NCI-H2029 treated with DMSO at 0.1 percent for 48 hours (cell line): ENCODE measurements at places on chromosomes 3 and 15.

DNA sequence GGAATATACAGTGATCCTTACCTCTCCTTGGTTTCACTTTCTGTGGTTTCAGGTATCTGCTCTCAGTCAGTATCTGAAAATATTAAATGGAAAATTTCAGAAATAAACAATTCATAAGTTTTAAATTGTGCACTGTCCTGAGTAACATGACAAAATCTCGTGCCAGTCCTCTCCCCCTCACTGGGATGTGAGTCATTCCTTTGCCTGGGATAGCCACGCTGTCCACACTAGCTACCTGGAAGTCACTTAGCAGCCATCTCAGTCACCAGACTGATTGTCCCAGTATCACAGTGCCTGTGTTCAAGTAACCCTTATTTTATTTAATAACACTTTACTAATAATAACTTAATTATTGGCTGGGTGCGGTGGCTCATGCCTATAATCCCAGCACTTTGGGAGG lies 15.3 kb upstream of the KLHL25 start:
- DNase-seq = no peak

DNA sequence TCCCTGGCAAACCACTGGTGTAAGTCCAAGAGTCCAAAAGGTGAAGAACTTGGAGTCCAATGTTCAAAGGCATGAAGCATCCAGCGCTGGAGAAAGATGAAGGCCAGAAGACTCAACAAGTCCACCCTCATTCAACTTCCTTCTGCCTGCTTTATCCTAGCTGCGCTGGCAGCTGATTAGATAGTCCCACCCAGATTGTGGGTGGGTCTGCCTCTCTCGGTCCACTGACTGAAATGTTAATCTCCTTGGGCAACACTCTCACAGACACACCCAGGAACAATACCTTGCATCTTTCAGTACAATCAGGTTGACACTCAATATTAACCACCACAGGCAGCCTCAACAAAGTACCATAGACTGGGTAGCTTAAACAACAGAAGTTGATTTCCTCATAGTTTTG lies 245.9 kb upstream of the IGF1R start:
- DNase-seq = no peak

DNA sequence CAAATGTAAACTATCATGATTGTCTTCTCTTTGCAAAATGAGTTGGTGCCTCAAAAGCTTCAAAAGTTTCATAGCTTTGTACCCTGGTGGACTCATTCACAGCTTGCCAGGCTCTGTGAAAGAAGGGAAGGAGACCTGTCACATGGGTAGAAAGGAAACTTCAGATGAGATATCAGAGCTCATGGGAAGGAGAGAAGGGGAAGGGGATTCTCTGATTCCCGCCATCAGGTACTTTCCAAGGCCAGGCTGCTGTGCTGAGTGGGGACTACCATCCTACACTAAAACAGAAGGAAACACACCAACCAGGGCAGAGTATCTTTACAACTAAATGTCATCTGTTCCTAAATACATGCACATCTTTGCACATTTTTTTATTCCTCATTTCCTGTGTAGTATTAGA lies 9.2 kb downstream of the ILDR1 start:
- no peak for DNase-seq

GRCh38 chr3:167738037-167738436 lies 2.5 kb downstream of the SERPINI1 start:
- DNase-seq = no peak

DNA sequence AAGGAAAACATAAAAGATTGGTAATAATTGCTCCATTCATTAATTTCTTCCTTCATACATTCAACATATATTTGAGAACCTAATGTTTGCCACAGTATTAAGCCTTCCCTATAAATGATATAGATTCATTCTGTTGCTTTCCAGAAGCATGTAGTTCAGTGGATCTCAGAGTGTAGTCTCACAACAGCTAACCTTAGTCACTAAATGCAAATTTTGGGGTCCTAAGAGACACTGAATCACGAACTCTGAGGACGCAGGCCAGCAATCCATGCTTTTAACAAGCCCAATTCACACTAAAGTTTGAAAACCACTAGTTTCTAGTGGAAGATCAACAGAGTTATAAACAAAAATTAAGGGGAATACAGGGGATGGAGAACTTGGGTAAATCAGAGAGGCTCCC lies 7.2 kb upstream of the AQR start:
- no peak for DNase-seq

GRCh38 chr3:176160997-176161396 lies 1036.3 kb downstream of the TBL1XR1 start:
- no peak for DNase-seq

DNA sequence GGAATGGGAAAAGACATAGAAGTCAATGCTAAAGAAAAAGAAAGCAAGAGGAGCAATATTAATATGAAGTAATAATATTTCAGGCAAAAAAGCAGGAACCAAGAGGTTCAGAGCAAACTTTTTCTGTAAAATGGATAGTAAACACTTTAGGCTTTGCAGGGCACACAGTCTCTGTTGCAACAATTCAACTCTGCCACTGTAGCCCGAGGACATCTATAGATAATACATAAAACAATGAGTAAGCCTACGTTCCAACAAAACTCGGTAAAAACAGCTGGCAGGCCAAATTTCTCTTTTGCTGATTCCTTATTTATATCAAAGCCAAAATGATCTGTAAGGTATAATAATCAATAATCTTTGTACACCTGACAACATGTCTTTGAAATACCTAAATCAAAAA lies 56.8 kb downstream of the SMAD6 start:
- DNase-seq = no peak

DNA sequence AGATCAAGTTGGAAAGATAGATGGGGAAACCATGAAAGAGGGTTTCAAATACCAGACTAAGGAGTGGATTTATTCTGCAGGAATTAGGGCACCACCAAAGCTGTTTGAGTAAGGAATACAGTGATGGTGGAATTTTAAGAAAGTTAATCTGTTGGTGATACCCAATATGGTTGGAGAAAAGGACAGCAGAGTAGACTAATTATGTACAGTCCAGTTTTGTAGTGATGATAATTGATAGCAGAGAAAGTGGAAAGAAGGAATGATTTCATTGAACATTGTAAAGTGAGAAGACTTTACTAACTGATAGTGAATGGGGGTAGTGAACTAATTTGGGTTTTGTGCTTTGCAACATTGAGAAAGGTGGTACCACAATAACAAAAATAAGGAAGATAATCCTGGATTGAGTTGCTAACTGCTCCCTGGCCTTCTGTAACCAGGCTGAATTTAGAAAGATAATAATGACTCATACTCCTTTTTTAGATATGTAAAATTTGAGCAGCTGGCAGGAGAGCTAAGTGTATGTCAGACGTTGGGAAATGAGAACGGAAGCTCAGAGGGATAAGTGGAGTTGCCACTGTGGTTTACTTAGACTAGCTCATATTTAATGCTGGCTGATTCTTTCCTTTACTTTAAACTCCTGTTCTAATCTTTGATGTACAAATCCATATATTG lies 16.9 kb downstream of the TCAIM start:
- DNase-seq = peak; percentile 53

DNA sequence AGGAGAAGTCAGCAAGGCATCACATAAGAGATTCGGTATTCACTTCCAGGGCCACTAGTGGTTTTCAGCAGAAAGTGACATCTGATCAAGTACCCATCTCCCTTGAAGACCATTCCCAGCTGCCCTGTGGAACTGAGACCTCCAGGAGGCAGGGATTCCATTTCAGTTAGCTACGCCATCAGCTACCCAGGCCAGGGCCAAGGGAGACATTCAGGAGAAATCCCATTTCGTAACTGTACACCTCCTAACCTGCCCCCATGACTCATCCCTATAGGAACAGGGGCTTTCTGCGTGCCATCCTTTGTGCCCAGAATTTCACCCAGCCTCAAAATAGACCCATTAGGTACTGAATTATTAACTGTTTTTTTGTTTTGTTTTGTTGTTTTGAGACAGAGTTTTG lies 24.7 kb downstream of the SPATA12 start:
- no peak for DNase-seq

- DNase-seq = no peak
These were observed 212.3 kb upstream of the CFAP20DC start for GRCh38 chr3:59262076-59262498.

- no peak for DNase-seq
These were observed 428.7 kb downstream of the TBC1D5 start for GRCh38 chr3:17313746-17314145.

DNA sequence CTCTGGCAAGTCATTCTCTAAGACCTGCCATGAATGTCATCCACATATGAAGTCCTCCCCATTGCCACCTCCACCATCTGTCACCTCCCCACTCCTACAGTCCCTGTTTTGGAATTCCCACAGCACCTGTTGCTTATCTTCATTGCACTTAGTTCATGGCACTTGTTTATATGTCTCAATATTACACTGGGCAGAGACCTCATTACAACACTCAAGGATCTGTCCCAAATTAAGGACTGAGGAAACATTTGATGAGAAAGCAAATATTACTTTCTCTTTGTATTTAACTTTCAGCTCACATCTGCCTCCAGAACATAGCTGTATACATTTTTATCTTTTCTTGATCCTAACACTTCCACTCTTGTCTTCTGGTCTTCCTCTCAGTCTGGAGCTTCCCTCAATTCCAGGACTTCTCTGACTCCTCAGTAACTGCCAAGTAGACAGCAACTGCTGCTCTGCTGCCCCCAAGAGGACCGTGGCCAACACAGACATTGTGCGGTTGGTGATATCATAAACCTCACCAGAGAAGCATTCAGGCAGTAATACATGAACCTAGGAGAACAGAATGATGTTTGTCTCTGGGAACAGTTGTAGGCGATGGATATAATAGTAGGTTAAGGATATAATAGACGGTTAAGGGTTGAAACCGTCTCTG lies 45.0 kb upstream of the FGF12 start:
- peak; percentile 8 for DNase-seq

- DNase-seq = no peak
These were observed 169.8 kb downstream of the POTEB3 start for GRCh38 chr15:21270474-21270873.

- no peak for DNase-seq
These were observed 29.5 kb downstream of the RTP3 start for GRCh38 chr3:46527239-46527638.

- DNase-seq = no peak
These were observed 49.5 kb downstream of the DZIP1L start for GRCh38 chr3:138065949-138066348.

GRCh38 chr3:114093596-114093995 lies 37.1 kb downstream of the QTRT2 start:
- peak; percentile 8 for DNase-seq

DNA sequence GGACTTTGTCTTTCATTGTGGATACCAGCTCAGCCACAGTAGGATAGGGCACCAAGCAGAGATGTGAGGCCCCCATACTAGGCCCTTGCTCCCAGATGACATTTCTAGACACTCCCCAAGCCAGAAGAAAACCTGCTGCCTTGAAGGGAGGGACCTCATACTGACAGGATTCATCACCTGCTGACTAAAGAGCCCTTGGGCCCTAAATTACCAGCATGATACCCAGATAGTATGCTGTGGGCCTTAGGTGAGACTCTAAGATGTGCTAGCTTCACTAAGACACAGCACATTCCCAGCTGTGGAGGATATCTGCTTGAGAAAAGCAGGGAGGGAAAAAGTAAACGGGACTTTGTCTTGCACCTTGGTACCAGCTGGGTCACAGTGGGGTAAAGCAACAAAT lies 324.0 kb downstream of the TBL1XR1 start:
- no peak for DNase-seq

- DNase-seq = no peak
These were observed 36.0 kb downstream of the BDH1 start for GRCh38 chr3:197519801-197520211.

- DNase-seq = peak; percentile 52
These were observed 8.3 kb downstream of the RPL14 start for GRCh38 chr3:40465456-40465855.

DNA sequence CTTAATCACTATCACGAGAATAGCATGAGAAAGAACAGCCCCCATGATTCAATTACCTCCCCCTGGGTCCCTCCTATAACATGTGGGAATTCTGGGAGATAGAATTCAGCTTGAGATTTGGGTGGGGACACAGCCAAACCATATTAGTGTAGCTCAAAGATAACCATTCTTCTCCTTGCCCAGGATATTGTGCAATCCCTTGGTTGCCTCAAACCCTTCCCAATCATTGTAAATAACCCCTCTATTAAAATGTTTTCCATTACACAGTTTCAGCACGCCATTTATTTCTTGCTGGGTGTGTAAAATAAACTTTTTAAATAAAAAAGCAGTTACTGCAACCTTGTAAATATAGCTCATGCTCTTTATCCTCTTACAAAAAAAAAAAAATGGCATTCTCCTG lies 47.7 kb downstream of the ZNF385D start:
- DNase-seq = no peak

DNA sequence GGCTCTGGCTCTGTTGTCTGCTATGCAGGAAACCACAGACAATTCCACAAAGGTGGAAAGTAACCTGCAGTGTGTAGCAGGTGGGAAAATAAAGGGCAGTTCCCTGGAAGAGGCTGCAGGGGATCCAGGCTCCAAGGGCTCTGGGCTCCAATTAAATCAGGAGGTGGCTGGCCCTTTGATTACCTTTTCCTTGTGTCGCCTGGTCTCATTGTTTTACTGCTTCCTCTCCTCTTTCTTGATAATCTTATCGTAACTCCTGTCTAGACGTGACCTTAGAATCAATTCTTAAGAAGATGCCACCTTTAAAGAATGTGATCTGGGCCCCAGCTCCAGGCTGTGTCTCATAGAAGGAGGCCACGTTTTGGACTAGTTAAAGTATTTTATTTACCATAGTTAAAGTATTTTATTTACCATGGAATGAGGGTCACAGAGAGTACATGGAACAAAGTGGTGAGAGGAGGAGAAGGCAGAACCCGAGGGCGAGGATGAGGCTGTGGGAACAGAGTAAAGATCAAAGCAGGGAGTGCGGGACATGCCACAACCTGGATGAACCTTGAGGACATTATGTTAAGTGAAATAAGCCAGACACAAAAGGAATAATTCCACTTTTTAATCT lies 237.5 kb upstream of the STT3B start:
- no peak for DNase-seq

- no peak for DNase-seq
These were observed 80.5 kb upstream of the WNT5A start for GRCh38 chr3:55567615-55568014.
